RWPE1 (cell line): ENCODE measurements at places on chromosomes 2 and 18.

GRCh38 chr2:102778260-102778659, 16.4 kb downstream of the TMEM182 start:
- DNase-seq = no peak

DNA sequence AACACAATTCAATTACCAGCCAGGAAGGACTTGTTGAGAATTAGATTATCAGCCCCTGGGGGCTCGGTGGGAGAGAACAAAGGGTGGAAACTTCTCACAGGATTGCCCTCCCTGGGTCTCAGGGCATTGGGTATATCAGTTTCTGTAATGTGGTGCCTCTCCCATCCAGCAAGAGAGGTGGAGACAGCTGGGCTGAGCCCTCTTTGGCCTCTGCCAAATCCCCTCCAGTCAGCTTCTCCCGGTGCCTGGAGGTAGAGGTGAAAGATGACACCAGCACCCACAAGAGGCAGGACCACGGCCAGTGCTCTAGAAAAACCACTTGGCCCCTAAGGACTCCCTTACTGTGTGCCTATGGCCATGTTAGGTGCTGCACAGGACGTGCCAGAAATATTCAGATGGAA, 179.7 kb downstream of the HAUS1 start:
- DNase-seq = no peak

DNA sequence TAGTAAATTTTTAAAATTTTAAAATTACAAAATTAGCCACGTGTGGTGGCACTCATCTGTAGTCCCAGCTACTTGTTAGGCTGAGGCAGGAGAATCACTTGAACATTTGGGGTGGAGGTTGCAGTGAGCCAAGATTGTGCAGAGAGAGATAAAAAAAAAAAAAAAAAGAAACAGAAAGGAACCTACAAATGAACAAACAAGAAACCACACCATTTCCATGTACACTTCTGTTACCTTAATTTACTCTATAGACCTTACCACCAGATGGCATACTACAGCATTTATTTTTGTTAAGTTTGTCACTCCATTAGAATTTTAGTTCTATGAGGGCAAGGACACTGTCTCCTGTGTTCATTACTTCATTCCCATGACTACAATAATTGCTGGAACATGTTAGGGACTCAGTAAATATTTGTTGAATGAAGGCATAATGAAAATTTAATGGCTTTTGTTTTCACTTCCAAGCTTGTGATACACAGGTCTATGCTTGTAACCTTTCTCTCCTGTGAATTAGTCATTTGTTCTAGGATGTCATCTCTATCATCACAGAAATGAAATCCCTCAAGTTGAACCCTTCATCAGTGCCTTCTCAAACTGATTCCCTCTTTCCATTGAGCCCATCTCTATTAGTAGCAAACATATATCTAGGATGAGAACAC, 76.0 kb downstream of the ARHGAP15 start:
- peak; percentile 5 for DNase-seq

DNA sequence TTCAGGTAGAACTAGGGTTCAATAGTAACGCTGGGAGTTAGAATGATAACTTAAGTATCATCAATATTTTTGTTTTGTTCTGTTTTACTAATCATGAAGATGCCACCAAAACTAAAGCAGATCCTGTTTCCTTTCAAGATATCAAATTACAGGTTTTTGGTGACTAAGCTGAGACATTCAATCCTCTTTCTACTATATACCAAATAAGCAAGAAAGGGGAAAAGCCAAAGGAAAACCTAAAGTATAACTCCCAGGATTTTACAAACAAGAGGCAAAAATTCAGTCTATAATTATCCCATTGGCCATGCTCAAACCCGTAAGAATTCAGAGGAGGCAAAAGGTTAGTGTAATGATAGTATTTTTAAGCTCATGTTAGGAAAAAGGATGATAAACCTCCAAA, 175.2 kb upstream of the CCDC150 start:
- DNase-seq = no peak
